Mucosa of gallbladder (tissue), 1 donor: ENCODE measurements at places on chromosomes 13 and 19. TPM values are rescaled to one million over a fixed set of nuclear protein-coding genes. Genes with fewer than 3 reads are reported as not detected.

DNA sequence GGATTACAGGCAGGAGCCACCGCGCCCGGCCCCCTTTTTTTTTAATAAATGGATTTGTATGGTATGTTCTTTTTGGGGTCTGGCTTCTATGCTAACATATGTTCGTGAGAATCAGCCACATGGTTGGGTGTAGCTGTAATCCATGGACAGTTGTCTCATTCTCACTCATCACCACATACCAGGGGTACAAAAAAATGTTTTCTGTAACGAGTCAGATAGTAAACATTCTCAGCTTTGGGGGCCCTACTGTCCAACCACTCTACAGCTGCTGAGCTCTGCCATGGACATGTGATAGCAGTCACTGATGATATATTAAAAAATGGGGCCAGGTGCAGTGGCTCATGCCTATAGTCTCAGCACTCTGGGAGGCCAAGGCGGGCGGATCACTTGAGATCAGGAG is 5.1 kb upstream of the RETN start:
- DNase-seq, result no peak

The KPTN gene
- total RNA-seq, result 16.3 TPM

The CHST8 gene
- 9.9 TPM for total RNA-seq

GRCh38 chr13:33637978-33638743 is 179.8 kb upstream of the RFC3 start:
- no peak for DNase-seq

DNA sequence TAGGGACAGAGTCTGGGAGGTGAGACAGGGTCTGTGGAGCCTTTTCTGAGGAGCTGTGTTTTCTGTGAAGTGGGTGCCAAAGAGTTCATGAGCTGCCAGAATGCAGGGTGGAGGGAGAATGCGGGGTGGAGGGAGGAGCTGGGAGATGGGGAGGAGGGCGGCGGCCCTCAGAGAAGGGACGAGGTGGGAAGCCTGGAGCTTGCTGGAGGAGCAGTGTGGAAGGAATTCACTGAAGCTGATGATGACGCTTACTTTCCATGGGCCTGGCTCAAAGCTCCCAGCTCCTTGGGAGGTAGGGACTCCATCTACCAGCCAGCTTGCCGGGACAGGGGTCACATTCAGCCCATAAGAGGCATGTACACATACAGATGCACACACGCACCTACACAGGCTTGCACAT is 62.5 kb downstream of the MCF2L start:
- DNase-seq, result no peak

- no peak for DNase-seq
Observed at GRCh38 chr13:98688373-98688772, 64.1 kb downstream of the SLC15A1 start.

The LGALS7 gene
- total RNA-seq, result not detected

The KCNN4 gene
- total RNA-seq, result 10.5 TPM

GRCh38 chr13:46909042-46909441 is 12.2 kb upstream of the HTR2A start:
- no peak for DNase-seq

- no peak for DNase-seq
Observed at GRCh38 chr19:30469774-30470173, 97.6 kb downstream of the ZNF536 start.

DNA sequence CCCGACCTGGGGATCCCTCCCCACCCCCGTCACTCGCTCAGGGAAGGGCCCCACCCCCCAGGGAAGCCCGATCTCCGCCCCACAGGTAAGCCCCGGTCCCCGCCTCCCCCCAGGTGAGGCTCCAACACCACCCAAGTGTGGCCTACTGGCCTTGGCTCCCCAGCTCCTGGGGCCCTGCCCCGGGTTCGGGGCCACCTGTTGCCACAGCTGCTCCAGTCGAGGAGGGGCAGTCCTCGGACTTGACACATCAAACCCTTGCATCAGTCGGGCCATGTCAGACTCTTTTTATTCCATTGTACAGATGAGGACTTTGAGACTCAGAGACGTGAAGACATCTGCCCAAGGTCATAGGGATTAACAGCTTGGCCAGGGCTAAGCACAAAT is 512 bp downstream of the CC2D1A start:
- DNase-seq, result no peak

GRCh38 chr19:51367255-51367564 is 1.0 kb upstream of the ETFB start:
- no peak for DNase-seq

The COMMD6 gene
- total RNA-seq, result 207 TPM

GRCh38 chr13:21688056-21688455 is 17.2 kb downstream of the FGF9 start:
- no peak for DNase-seq

The SMIM44 gene
- total RNA-seq, result 3.7 TPM

The TEX101 gene
- total RNA-seq, result not detected

DNA sequence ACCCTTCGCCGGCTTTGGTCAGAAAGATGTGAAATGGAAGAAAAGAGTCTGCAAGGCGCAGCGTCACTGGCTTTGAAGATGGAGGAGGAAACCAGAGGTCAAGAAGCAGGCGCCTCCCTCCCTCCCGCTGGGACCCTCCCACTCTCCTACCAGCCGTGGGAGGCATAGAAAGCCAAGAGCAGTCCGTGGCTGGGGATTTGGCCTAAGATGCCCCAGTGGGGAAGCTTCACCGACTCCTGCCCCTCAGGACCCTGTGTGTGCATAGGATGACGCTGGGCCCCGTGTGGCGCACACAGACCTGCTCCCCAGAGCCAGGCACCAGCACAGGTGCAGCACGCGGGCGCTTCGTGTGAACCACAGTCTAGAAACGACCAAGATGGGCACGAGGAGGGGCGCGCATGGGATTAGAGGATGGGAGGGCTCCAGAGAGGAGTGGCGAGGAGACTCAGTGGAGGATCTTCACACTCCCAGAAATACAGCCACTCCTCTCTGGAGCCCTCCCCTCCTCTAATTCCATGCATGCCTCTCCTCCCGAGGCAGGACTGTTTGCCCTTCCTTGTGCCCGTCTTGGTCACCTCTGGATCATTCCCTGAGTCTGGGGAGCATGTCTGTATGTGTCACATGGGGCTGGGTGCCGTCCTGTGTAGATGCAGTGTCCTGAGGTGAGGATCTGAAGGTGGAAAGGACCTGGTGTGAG is 194.3 kb downstream of the TEX29 start:
- no peak for DNase-seq

- DNase-seq, result no peak
Observed at GRCh38 chr13:66048888-66049287, 1181.2 kb downstream of the PCDH9 start.

DNA sequence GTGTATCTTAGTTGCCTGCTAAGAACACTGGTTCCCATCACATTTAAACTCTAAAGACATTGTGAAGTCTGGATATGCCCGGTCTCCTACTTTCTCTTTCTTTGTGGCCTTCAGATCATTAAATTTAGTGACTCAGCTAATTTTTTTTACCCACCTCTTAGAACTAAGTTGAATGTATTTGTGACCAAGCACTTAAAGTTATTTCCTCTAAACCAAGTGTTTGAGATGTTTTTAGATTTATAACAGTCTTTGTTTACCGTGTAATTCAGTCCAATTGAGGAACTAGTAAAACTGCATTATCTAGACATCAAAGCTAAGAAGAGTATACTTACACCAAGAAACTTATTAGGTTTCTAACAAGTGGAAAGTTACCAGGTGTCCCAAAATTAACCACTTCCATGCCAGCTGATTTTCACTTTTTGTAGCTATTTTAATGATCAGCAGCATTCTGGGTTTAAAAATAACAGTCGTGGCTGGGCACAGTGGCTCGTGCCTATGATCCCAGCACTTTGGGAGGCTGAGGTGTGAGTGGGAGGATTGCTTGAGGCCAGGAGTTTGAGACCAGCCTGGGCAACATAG is 53.1 kb downstream of the ARHGAP35 start:
- no peak for DNase-seq

DNA sequence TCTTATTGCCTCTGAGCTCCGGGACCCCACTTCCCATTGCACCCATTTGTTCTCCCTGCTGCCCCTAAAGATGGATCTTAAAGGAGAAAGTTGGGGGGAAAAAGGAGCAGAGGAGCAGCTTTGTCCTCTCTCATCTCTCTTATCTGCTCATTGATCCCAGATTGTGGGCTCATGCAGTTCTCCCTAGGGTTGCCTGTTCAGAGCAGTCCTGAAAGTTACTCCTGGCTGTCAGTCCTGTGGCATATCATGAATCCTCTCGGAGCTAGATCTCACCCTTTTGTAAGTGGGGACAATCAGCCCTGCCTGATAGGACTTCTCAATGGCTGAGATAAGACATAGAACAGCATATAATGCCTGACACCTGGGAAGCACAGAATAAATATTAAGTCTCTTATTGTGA is 440.3 kb downstream of the IRS2 start:
- no peak for DNase-seq

DNA sequence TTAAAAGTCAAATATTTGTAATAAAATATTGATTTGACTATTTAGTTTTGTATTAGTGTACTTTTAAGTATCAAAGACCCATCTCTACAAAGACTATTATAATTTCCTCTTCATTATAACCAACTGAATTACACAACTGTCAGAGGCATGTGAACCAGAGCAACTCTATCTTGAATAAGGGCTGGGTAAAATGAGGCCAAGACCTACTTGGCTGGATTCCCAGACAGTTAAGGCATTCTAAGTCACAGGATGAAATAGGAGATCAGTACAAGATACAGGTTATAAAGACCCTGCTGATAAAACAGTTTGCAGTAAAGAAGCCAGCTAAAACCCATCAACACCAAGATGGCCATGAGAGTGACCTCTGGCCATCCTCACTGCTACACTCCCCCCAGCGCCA is 36.2 kb upstream of the ATP12A start:
- DNase-seq, result no peak

GRCh38 chr13:50521831-50522149 is 321.7 kb downstream of the DLEU7 start:
- DNase-seq, result peak; percentile 53

GRCh38 chr13:36310417-36311108 is 12.9 kb upstream of the CCDC169 start:
- no peak for DNase-seq

DNA sequence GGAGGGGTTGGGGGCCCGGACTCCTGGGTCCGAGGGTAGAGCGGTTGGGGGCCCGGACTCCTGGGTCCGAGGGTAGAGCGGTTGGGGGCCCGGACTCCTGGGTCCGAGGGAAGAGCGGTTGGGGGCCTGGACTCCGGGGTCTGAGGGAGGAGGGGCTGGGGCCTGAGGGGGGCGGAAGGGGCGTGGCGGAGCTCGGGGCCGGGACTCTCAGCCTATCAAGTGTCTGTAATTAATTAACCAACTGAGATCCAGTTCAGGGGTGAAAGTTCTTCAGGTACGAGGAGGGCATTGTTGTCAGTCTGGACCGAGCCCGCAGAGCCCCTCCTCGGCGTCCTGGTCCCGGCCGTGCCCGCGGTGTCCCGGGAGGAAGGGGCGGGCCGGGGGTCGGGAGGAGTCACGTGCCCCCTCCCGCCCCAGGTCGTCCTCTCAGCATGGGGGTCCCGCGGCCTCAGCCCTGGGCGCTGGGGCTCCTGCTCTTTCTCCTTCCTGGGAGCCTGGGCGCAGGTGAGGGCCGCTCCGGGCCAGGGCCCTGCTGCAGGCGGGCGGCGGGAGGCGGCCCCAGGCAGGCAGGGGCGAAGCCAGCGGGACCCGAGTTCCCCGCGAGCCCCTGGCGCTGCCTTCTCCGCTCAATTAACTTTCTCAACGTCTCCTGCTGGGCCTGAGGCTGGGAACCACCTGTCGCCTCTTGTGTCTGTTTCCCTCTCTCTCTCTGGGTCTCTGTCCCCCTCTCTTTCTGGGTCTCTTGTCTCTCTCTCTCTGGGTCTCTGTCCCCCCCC is 697 bp downstream of the FCGRT start:
- DNase-seq, result no peak

DNA sequence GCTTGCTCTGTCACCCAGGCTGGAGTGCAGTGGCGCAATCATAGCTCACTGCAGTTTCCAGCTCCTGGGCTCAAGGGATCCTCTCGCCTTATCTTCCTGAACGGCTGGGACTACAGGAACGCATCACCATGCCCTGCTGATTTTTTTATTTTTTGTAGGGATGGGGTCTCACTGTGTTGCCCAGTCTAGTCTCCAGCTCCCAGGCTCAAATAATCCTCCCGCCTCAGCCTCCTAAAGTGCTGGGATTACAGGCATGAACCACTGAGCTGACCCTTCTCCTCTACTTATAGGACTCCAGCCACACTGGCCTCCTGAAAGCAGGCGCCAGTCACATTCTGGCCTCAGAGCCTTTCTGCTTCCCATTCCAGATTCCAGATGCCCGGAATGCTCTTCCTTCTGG is 10.5 kb downstream of the DACT3 start:
- DNase-seq, result no peak
